ENCODE measurements at places on chromosomes 4 and X. TPM values are rescaled to one million over a fixed set of nuclear protein-coding genes. Genes with fewer than 3 reads are reported as not detected.

Gene MCF2
- 0.36 TPM for total RNA-seq

Gene BEND4
- 0.15 TPM for total RNA-seq

Gene NXF2B
- not detected for total RNA-seq

Gene CSN1S1
- not detected for total RNA-seq

Gene UGT2B10
- total RNA-seq = not detected

Gene TCEAL1
- total RNA-seq = 12.5 TPM

Gene RAB41
- total RNA-seq = not detected

Gene DCAF12L2
- total RNA-seq = not detected

Gene SPANXB1
- total RNA-seq = not detected

Gene ANXA3
- total RNA-seq = 1.1 TPM

Gene PCDH10
- not detected for total RNA-seq

Gene TASL
- 11.8 TPM for total RNA-seq

Gene GLOD5
- not detected for total RNA-seq

Gene GPR82
- total RNA-seq = 0.13 TPM

DNA sequence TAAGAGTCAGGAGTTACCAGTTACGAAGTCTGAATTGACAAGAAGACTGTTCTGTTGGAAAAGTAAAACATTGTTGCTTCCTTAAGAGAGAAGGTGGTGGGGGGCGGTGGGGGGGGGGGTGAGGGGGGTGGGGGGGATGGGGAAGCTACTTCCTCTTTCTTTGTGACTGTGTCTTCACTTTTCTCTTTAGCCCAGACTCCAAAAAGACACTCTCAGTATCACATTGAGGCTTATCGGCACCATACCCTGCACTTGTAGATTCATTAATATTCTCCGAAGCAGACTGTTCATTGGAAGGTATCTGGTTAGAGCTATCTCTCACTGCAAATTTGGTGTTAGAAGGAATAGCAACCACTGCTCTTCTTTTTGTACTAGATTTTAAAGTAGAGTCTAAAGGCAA, 94.5 kb upstream of the IL13RA1 start:
- DNase-seq = no peak

DNA sequence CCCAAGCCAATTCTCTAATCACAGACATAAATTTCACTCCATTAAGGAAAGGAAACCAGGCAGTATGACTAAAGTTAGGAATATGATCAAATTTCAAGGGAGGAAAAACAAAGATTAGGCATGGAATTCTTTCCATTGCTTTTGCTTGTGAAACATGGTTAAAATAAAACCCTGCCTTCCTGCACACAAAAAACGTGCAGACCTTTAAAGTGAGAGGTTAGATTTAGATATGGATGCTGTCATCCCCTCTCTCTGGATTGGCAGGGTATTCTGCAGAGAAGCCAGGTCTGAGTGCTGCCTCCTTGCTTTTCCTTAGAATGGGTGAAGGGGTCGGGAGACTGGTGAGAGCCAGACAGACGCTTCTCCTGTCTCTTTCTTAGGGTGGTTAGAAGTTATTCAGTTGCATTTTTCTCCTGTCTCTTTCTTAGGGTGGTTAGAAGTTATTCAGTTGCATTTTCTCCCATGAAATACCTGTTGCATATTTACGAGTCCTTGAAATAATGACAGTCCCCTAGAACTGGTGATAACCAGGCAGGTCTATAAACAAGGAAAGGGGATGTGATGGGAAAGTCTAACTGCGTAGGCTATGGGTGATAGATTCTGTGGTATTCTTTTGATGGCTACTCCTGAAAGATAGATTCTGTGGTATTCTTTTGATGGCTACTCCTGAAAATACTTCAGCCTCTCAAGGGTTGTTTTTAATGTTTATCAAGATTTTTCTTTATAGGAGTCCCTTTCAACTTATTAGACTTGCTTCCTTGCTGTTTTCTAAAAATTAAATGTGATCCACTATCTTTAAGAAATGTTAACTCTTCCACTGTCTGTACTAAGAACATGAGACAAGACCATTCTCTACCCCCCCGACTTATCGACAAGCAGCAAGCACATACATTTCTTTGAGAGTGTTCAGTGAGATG, 163.6 kb downstream of the SPRY1 start:
- no peak for DNase-seq

- DNase-seq = no peak
These were observed 419.7 kb downstream of the MAPK10 start for GRCh38 chr4:85940151-85940550.

GRCh38 chr4:105785792-105786191, 77.2 kb downstream of the GSTCD start:
- DNase-seq = no peak

GRCh38 chr4:184440595-184441358, 33.6 kb downstream of the IRF2 start:
- DNase-seq = no peak

- no peak for DNase-seq
These were observed 10.5 kb downstream of the CDX4 start for GRCh38 chrX:73457306-73457705.

DNA sequence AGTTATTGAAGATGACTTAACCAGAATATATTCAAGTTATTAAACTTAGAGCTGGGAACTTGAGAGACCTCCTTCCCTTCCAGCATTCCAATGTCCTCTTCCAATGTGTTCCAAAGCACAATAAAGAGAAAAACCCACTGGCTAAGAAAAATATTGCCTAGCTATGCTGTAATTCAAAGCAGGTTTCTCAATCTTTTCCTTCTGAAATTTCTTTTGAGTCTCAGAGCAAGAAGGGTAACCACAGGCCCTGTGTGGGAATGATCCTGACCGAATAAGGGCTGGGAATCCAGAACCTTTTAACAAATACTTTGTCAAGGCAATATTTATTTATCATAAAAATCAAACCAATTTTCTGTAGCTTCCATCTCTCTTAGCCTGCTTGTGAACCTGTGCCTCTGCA, 150.7 kb upstream of the SFRP2 start:
- DNase-seq = no peak

GRCh38 chr4:146072376-146072775, 103.1 kb upstream of the LSM6 start:
- DNase-seq = no peak

GRCh38 chr4:128823025-128823661, 13.6 kb downstream of the JADE1 start:
- no peak for DNase-seq

DNA sequence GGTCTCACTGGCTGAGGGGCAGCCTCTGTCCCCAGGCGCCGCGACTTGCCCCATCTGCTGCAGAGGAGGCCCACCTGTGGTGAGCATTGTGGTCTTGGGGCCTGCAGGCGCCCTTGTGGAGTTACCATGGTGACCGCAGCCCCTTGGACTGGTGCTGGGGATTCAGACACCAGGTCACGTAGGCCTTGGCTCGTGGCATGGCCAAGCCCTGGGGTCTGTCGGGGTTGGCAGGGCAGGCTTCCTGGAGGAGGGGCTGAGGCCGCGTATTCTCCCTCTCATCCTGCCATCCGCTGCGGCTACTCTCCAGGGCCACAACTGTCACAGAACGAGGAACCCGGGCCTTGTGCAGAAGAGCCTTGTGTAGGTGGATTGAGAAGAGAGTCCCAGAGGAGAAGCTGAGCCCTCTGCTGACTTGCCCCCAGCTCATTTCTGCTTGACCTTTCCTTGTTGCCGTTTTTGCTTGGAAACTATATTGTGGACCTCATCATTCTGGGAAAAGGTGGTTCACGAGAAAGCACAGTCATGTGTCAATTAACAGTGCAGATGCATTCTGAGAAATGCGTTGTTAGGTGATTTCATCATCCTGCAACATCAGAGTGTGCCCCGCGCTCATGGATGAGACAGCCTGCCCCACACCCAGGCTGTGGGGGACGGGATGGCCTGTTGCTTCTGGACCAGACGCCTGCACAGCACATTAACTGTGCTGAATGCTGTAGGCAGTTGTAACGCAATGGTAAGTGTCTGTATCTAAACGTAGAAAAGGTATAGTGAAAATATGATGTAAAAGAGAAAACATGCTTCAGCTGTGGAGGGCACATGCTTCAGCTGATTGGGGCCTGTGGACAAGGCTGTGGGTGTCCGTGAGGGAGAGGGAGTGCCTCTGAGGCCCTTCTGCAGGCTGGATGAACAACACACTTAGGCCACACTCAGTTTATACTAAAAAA, 38.5 kb downstream of the TRMT44 start:
- DNase-seq = no peak

DNA sequence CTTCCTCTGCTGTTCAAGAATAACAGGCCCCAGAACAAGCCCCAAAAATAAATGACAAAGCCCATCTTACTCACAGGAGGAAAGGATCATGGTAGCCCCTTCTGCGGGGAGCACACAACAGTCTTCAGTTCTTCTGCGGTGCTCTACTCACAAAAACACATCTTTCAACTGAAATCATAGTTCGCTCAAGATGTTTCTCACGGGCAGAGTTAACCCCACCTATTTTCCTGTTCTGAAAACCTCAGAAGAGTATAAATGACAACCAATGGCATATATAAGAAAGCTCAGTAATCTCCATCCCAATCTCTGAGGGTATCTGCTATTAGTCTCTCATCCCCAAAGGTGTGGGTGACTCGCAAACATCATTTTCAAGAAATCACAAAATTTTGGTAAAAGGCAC, at the start of gene TXK:
TSS of gene TXK (minus strand) at position 170 of the 400 bp plus-strand sequence. CDS start at position 90, 80 bp downstream.
- DNase-seq = no peak

- no peak for DNase-seq
These were observed 20.1 kb upstream of the SMIM14 start for GRCh38 chr4:39658756-39659155.

- DNase-seq = no peak
These were observed 48.2 kb downstream of the EVC2 start for GRCh38 chr4:5660185-5660584.

DNA sequence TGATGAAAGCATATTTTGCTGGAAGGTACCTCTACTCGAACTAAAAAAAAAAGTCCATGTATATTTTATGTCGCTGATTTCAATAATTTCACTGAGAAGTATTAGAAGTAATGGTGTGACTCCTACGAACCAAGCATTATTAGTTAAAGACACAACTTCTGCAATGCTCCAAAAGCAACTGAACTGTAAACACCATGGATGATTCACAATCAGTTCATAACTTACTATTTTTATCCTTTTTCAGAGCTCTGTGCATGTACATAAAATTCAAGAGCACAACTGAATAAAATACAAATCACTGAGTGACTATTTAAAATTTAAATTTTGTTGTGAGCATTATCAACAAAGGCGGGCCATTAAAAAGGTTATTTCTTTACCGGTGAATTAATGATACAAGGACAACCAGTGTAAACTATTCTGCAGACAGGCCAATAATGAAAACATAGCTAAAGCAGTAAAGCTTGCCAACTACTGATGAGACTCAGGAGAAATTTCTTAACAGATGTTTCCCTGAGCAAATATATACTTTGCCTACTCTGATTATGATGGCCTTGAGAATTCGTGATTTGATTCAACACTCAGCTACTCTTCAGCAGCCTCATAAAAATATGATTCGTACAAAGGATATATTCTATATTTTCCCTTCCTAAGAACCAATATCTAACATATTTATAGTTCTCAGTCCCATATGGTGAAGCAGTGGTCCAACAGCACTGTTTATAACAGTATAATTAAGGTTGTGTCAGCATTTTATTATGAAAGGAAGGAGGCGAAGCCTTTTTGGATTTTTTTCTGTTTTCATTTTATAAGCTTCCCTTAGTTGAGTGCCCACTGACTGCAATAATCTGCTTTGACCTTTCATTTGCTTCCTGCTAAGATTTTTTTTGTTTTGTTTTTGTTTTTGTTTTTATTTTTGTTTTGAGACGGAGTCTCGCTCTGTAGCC, 62.8 kb upstream of the NEIL3 start:
- DNase-seq = no peak

DNA sequence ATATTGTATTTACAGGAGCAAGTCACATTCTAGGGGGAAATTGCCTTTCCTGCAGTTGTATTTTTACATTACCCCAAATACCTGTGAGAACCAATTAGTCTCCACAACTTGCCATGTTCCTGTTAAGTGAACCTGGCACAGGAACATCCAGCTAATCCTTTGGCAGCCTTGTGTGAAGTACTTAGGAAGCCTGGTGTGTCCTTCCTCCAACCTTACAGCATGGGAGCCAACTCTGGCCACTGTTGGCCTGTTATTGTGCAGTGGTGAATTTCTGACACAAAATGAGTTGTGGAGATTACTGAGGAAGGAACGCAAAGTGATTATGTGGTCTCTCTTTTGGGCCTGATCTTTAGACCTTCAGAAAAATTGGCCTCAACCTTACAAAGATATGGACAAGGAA, 238.0 kb upstream of the PITX2 start:
- DNase-seq = no peak

DNA sequence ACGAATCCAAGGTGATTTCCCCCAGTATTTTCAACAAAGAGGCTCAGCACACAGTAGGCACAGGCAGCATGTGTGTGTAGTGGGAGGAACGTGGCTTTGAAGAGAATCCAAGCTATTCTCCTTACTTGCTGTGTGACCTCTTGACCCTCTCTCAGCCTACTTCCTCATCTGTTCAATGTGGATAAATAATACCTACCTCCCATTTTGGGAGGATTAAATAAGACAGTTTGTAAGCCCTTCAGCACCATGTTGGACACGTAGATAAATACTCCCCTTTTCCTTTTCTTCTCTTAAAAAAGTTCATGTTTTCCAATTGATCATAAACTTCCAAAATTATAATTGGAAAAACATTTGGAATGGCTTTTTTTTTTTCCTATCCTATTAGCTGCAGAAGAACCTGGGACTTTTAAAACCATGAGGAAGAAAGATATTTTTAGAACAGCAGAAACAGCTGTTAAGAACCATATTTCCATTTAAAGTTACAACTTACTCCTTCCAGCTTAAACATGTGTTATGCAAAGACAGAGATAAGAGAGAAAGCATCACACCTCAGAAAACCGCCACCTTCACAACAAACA, 56.1 kb upstream of the TMEM131L start:
- no peak for DNase-seq

- peak; percentile 74 for DNase-seq
These were observed 21.0 kb downstream of the MSN start for GRCh38 chrX:65688403-65688871.

All from GM12878 (cell line).